ENCODE measurements at places on chromosomes 4 and X. TPM values are rescaled to one million over a fixed set of nuclear protein-coding genes. Genes with fewer than 3 reads are reported as not detected.

The TRIML2 gene
- not detected for total RNA-seq

DNA sequence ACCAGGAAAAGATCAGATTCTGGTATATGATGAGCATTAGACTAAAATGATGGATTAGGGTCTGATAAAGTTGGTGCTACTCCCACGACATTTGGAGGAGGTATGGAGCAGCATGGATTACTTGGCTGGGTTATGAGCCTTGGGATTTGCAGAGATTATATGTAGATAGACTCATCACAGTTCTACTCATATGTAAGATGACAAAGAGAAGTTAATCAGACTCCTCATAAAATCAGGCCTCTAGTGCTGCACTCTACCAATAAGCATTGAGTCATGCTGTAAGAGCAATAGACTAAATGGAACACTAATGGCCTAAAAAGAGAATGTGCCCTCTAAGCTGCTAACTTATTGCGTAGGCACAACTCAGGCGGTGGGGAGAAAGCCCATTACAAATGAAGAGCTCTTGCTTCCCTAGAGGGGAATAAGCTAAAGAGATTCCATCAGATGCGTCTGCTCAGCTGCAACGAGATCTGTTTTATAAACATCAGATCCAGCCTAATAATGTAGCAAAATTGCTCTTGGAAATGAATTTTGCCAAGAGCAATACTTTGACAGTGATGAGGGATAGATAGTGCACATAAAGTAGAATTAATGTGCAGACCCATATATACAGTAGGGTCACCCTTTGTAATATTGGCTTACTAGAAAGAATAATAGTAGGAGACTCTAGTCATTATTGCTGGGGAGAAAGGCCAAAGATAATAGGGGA lies 17.5 kb downstream of the LIAS start:
- no peak for DNase-seq

DNA sequence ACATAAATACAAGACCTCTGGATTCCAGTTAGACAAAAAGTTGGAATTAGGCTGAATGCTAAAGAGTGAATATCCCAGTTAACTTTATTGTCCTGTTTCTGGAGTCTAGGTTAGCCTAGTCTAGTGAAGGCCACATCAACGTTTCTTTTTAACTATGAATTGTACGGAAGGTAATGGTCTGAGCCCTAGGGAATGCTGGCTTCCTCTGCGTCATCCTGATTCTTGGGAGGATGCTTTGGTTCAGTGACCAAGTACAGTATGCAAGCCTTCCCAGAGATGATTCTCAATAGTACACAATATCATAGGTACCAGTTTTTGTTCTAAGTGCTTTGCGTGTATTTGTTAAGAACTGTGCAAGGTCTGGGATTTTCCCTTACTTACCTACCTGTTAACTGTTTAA lies 11.8 kb downstream of the DIAPH2 start:
- no peak for DNase-seq

DNA sequence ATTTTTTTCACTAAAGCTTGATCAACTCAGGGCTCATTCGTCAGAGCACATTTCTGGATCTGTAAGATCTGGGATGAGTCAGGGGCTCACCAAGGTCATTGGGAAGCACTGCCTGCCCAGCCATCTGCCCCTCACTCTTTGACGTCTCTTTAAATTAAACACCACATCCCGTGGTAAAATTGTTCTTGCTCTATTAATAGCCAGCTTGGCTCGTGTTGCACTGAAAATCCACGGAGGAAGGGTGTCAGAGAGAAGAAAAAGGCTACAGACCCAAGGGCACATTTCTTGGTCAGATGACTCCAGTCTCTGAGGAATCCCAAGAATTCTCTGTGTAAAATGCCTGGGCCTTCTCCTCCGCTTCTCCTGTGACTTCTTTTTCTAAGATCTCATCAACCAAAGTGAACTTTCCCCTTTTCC lies 45.7 kb upstream of the GATB start:
- DNase-seq = no peak

DNA sequence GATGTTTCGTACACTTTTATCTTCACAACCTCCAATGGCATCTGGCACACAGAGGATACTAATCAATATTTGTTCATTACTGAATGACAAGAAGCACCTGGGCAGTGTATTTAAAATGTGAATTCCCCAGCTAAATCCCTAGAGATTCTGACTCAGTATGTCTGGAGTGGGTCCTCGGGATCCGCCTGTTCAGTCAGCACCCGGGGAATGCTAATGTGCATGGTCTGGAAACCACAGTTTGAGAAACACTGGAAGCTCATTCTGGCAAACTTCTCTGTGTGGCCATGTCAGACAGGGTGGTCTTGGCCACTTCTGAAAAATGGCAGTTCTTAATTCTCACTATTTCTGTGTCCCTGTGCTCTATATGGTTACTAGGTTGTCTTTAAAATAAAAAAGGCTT lies 138.8 kb upstream of the VCX start:
- no peak for DNase-seq

GRCh38 chrX:133045986-133046385 lies 50.9 kb downstream of the USP26 start:
- no peak for DNase-seq

Data from dermis blood vessel endothelial cell (primary cell).